ENCODE measurements at places on chromosomes 12 and 14.
A peak's percentile ranks its signal among the peaks of the same experiment; 100 is the strongest.

GRCh38 chr12:527241-527640, 67.5 kb downstream of the B4GALNT3 start:
- no peak for DNase-seq

DNA sequence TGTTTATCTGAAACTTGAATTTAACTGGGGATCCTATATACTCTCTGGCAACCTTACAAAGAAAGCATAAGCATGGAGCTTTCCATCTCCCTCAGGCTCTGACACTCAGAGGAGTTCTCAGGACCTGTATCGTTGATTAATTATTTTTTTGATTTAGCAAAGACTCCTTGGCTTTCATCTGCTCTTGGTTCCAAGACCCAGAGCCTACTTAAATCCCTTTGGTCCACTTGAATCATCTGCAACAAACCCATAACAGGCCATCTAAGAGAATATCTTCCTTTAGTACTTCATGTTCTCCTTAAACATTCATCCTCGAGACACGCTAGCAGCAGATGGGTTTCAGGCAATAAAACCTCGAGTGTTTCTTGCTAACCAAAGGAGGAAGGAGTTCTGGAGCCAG, 85.4 kb downstream of the ZFP36L1 start:
- no peak for DNase-seq

- no peak for DNase-seq
These were observed 241.2 kb downstream of the EGLN3 start for GRCh38 chr14:33709711-33710110.

DNA sequence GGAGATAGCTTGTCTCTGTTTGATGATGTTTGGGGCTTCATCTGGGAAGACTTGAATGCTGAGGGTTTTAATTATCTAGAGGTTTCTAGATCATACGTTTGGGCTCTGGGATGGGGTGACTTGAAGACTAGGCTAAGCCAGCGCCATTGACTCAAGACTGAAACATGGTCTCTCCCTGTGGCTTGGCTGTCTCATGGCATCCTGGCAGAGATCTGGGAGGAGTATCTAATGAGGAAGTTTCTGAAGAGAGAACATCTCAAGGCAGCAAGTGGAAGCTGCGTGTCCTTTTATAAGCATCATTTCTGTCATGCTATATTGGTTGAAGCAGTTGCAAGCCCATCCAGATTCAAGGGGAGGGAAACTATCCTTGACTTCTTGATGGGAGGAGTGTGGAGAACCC, 104.8 kb downstream of the UNC79 start:
- DNase-seq: no peak

DNA sequence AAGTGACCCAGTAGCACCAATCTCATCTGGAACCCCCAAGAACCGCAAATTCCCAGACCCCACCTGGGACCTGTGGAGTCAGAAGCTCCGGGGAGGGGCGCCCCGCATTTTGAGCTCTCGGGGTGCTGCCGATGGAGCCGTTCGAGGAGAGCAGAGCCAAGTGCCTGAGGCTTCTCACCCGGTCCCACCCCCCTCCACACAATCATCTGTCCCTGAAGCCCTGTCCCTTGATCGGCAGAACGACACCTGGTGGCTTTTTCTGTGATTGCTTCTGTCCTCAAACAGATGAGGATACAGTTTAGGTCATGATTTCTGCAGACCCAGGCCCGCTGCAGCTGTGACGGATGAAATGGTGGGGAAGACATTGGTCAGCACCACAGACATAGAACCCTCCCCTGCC, 74.7 kb downstream of the NOC4L start:
- DNase-seq: peak; percentile 58

- peak; percentile 33 for DNase-seq
These were observed 142.5 kb upstream of the SSTR1 start for GRCh38 chr14:38065106-38065762.

GRCh38 chr12:31002999-31003398, 70.7 kb upstream of the DDX11 start:
- DNase-seq: no peak

DNA sequence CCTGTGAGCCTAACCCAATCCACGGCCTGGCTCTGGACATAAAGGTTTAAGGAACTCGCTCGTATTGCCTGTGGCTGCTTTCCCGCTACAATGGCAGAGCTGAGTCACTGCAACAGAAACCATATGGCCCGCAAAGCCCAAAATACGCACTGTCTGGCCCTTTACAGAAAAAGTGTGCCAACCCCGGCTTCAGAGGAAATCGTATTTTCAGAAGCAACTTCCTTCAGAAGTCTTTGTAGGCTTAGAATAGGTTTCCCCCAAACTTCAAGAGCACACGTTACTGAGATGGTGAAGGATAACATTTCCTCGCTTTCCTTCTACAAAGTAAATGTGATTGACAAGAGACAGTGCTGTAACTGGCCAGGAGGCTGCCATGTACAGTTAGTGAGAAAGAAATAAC, 34.8 kb upstream of the TESC start:
- DNase-seq: no peak

GRCh38 chr12:103504606-103505005, 8.8 kb upstream of the C12orf42 start:
- no peak for DNase-seq

- no peak for DNase-seq
These were observed 53.1 kb downstream of the SIX6 start for GRCh38 chr14:60561845-60562746.

GRCh38 chr12:4151362-4152121, 122.0 kb upstream of the CCND2 start:
- DNase-seq: no peak

DNA sequence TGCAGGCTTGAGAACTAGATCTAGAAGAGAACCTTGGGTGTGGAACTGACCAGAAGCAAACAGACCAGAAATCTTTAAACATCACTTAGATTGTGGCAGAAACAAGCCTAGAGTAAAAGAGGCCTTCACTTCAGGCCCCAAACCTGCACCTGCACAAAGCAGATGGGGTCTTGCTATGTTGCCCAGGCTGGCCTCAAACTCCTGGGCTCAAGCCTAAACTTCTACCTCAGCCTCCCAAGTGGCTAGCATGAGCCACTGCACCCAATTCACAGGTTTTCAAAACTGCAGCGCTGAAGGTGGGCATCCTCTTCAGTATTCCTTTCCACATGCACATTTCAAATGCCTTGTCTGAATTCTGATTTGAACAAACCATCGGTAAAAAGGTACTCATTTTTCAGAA, 19.9 kb downstream of the MOK start:
- no peak for DNase-seq

DNA sequence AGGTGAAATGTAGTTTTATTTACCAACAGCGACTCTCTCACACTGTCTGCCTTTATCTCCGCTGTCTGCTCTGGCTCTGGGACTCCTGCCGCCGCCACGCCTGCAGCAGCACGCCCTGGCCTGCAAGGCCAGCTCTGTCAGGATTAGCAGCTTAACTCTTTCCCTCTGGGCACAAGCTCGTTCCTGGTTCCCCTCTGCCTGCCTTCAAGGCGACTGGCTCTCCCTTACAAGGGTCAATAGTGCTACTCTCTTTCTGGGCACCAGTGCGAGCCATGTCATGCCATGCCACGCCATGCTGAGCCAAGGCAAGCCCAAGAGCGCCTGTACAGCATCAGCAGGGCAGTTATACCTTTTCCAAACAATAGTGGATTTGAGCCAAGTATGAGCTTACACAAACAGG, 3.6 kb upstream of the CLEC2B start:
- DNase-seq: no peak

GRCh38 chr12:75820071-75820470, 211.5 kb downstream of the PHLDA1 start:
- no peak for DNase-seq

DNA sequence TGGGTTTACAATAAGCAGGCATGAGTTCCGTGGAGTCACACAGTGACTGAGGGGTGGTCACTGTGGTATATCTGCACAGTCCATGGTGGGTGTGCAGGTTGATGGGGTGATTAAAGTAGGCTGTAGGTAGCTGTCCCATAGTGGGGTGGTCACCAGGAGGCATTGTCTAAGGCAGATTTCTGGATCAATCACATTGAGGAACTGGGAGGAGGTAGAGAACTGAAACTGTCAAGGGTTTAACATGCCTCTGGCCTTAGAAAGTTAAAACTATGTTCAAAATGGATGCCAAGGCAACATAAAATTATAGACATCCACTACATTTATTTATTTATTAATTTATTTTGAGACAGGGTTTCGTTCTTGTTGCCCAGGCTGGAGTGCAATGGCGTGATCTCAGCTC, 8.3 kb downstream of the ADCK1 start:
- no peak for DNase-seq

GRCh38 chr14:55070981-55071411, 19.5 kb downstream of the MAPK1IP1L start:
- no peak for DNase-seq

DNA sequence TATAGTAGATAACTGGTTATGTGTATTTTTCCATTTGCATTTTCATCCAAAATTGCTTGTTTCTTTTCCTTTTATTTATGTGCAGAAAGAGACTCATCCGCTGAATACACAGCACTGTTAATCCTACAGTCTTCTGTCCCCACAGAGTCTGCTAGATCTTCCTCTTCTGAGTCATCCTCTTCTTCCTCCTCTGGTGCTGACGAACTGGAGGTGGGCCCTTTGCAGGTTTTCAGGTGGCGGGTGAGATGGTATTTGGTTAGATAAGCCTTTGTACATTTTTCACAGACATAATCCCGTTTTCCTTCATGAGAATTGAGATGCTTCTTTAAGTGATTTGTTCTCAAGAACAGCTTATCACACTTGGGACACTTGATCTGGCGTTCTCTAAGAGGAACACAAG, 26.8 kb downstream of the PRDM4 start:
- no peak for DNase-seq

GRCh38 chr14:22489957-22490950, 98.8 kb downstream of the DAD1 start:
- DNase-seq: no peak

All from activated naive CD4-positive, alpha-beta T cell treated with anti-CD3 and anti-CD28 coated beads, Interleukin-2, amount 50 U/mL, for 16 hours (primary cell).